ENCODE measurements at places on chromosomes 1 and 21.

GRCh38 chr1:94979656-94980581, 53.0 kb upstream of the CNN3 start:
- no peak for DNase-seq

DNA sequence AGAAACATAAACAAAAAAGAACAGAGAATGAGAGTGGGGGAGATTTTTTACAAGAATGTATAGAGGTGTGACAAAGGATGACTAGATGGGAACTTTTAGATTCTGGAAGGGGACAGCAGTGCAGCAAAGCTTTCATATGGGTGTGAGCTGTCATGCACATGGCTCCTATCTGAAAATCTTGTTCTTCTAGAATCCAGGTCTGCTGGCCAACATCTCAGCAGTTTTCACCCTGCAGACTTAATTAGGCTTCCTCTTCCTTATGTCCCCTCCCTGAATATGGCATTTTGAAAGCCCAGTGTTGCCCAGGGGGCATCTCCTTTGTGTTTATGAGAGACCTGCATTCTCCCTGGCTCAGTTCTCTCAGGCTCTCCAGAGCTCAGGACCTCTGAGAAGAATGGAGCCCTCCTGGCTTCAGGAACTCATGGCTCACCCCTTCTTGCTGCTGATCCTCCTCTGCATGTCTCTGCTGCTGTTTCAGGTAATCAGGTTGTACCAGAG, at the start of gene CYP4Z1:
TSS of gene CYP4Z1 (plus strand) at position 135 of the 498 bp plus-strand sequence. CDS start at position 395, 260 bp downstream.
- DNase-seq: no peak

- DNase-seq: no peak
Observed at GRCh38 chr1:55057956-55058298, 18.6 kb downstream of the PCSK9 start.

- no peak for DNase-seq
Observed at GRCh38 chr21:34094949-34095348, 21.6 kb downstream of the MRPS6 start.

- no peak for DNase-seq
Observed at GRCh38 chr1:221620437-221621384, 121.2 kb downstream of the DUSP10 start.

- no peak for DNase-seq
Observed at GRCh38 chr1:200968469-200969410, 54.8 kb downstream of the KIF21B start.

DNA sequence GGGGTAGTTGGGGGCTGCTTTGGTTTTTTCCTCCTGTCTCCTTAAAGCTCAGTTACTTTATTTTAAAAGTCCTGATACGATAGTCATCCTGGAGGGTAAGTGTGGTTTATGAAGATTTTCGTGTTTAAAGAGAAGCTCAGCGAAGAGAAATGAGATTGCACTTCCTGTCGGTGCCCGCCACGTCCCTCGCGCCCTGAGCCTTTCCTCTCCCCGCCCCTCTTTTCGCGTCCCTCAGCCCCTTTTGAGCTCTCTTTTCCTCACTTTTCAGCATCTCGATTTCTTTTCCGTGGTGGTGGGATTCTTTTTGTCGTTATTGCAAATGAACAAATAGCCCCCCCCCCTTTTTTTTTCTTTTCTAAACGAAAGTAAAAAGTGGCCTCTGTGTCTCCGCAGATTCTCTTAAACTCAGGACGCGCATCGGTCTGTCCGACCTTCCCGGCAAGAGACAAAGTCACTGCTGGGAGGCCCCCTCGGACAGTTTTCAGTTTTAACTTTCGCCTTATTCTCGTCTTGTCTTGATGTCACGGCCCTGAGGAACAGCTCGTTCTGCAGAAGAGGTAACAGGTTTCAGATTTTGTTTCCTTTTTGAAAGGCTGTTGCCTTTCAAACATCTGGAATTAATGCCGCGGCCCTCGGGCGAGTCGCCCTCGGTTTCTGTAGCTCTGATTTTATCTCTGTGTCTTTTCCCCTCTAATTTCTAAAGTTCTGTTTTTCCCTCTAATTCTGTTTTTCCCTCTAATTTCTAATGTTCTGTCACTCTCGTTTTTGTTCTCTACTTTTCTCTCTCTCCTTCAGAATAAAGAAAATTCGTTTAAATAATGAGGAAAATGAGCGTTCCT, 1.0 kb upstream of the DMRTA2 start:
- DNase-seq: no peak

- no peak for DNase-seq
Observed at GRCh38 chr21:29538115-29538514, 239.4 kb downstream of the BACH1 start.

- no peak for DNase-seq
Observed at GRCh38 chr1:11237356-11237755, 25.0 kb downstream of the MTOR start.

DNA sequence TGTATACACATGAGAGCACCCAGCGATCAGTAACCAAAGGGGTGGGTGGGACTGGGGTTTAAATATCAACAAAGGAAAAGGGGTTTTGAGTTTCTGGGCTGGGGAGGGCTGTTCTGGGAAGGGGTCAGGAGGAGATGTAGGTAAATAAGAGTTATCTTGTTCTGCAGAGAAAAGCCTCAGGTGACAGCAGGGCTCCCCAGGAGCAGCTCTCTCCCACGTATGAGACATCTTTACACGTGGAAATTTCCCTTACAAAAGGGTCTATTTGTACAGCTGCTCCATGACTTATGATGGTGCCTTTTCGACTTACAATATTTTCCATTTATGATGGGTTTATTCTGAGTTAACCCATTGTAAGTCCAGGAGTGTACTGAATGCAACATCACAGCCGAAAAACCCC, 16.3 kb upstream of the PADI2 start:
- no peak for DNase-seq

GRCh38 chr21:28283641-28284490, 708.8 kb downstream of the LTN1 start:
- no peak for DNase-seq

GRCh38 chr1:212295579-212295978, 10.4 kb downstream of the PPP2R5A start:
- DNase-seq: no peak

- DNase-seq: no peak
Observed at GRCh38 chr1:226625326-226625725, 76.8 kb downstream of the STUM start.

DNA sequence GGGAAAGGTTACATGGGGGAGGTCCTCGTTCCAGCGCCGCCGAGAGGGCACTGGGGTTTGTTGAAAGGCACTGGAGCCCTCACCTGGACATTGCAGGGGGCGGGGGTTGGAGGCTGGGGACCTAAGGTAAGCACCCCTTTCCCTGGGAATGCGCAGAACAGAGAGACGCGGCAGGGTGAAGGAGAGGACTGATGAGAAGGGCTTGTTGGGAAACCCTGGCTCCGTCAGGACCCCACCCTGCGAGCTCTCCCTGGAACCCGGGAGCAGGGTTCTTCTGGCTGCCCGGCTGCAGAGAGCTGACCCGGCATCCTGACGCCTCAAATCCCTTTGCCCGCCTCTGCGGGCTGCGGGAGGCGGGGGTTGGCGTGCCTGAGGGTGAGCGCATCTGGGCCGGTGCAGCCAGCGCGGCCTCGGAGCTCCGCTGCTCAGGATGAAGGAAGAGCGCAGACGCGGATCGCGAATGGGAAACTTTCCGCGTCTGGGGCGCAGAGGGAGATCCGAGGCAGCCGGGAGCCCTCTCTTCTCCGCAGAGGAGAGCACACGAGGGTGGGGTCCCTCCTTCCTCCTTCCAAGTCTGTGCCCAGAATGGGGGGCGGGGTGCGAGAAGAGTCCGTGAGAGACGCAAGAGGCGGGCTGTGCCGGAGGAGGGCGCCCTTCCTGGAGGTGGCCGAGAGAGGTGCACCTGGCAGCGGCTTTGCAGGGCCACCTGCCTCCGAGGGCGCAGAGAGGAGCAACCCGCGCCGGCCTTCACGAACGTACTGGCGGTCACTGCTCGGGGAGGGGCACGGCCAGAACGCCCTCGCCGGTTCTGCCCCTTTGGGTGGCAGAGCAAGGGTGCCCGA, 2.4 kb downstream of the IGSF21 start:
- peak; percentile 8 for DNase-seq

DNA sequence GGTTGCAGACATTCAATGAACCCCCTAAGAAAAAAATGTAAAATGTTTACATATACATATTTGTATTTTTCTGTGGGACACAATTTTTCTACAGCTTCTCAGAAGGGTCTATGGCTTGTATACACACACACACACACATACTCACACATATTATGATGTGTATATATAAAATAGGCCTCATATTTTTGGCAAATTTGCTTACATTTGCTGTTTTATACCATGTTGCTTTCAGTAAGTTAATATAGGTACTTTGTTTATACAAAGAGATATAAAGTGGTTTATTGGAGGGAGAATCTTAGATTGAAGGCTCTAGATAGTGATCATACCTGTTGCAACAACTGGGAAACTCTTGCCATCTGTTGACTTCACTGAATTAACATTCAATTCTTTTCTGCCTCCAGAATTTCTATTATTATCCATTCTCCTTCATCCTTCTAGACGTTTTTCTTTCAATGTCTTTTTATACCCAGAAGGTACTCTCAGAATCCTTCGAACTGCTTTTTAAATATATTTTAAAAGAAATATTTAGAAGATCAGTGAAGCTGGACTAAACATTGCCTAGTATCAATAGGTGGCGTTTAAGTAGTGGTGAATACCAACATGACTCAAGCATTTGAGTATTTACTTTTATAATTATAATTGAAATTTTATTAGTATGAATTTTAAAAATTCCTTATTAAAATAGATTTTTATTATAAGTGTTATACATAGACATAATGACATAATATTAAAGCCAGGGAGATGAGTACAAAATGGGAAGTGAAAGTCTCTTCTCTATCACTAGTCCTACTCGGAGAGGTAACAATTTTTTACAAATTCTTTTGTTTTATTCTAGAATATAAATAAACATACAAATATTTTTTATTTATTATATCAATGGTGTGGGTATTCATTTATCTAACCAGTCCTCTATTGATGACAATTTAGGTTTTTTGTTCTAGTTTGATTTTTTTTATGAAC, 10.2 kb downstream of the CD55 start:
- DNase-seq: no peak
